ENCODE measurements at places on chromosomes 1 and 21. TPM values are rescaled to one million over a fixed set of nuclear protein-coding genes. Genes with fewer than 3 reads are reported as not detected.

The FAM131C gene
- total RNA-seq = 5.0 TPM

The ADPRS gene
- total RNA-seq = 26.9 TPM

The SIM2 gene
- total RNA-seq = 71.3 TPM

The MSH4 gene
- 0.41 TPM for total RNA-seq

The C1orf185 gene
- not detected for total RNA-seq

DNA sequence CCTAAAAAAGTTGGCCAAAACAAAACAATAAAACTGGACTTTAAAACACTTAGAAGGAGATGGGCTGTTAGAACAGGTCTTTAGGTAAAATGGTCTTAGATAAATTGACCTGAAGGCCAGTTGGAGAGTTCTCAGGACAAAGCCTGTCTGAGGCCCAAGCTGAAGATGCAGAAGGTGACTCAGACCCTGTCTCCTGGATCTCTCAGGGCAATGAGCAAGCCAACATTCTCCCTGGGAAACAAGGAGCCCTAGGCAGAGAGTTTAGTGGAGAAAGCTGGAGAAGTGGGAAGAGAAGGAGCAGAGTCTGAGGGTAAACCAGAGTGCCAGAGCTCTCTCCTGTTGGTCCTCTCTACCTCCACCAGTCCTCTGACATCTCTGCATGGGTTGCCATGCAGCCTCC is 70.1 kb downstream of the FCRL5 start:
- no peak overlapping the region for H3K27ac ChIP-seq
- no peaks in the 10 kb centered on the region for H3K27me3 ChIP-seq
- no peaks in the 10 kb centered on the region for H3K4me1 ChIP-seq
- H3K4me3 ChIP-seq = no peak overlapping the region
- no peaks in the 10 kb centered on the region for H3K36me3 ChIP-seq

DNA sequence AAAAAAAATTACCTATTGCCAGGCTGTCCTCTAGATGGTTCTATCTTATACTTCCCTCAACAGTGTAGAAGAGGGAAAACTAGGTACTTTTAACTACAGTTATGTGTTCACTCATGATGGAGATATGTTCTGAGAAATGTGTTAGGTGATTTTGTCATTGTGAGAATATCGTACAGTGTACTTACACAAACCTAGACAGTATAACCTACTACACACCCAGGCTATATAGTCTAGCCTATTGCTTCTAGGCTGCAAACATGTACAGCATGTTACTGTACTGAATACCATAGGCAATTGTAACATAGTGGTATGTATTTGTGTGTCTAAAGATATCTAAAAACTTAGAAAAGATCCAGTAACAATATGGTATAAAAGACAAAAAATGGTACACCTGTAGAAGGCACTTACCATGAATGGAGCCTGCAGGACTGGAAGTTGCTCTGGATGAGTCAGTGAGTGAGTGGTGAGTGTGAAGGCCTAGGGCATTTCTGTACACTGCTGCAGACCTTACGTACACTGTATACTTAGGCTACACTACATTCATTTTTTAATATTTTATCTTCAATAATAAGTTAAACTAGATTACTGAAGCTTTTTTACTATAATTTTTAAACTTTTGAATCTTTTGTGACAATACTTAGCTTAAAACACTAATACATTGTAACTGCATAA is 13.2 kb downstream of the MGST3 start:
- no peaks in the 10 kb centered on the region for H3K27me3 ChIP-seq
- no peak for DNase-seq
- no peak overlapping the region for H3K4me3 ChIP-seq
- peaks cover 26% of the 10 kb centered on the region for H3K4me1 ChIP-seq

DNA sequence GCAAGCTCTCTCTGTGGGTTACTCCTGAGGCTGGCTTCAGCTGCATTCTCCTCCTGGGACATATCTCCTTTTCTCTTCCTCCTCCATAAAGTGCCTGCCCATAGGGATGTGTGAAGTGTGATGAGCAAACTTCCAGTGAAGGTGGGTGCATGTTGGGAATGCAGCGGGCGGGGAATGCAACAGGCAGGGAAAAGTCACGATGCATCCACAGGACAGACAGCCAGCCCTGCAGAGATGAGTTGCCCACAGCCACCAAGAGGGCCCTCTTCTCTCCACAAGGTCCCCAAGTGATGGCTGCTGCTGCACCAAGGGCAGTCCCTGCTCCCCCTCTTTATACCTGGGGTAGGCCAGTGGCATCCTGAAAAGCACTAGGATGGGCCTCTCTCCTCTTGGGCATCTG is 33.6 kb upstream of the RNF187 start:
- H3K36me3 ChIP-seq = no peaks in the 10 kb centered on the region
- no peaks in the 10 kb centered on the region for H3K27me3 ChIP-seq
- H3K27ac ChIP-seq = no peak overlapping the region
- DNase-seq = no peak
- no peak overlapping the region for H3K4me3 ChIP-seq

DNA sequence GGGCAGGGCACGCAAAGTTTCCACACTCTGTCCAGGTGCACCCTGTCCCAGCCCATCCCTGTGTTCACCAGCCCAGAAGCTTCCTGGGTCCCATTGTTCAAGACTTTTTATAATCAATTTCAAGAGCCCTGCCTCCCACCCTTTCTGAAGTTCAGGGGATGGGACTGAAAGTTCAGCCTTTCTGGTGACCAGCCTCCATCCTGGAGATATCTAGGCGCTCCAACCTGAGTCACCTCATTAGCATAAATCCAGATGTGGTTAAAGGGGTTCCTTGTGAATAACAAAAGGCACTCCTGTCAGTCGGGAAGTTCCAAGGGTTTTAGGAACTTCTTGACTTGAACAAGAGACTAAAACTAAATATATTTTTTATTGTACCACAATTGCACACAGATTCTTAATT is 48.4 kb upstream of the RAP1A start:
- H3K27ac ChIP-seq = no peak overlapping the region
- H3K4me3 ChIP-seq = no peak overlapping the region
- peaks cover 4% of the 10 kb centered on the region for H3K4me1 ChIP-seq
- no peaks in the 10 kb centered on the region for H3K36me3 ChIP-seq
- no peaks in the 10 kb centered on the region for H3K27me3 ChIP-seq

DNA sequence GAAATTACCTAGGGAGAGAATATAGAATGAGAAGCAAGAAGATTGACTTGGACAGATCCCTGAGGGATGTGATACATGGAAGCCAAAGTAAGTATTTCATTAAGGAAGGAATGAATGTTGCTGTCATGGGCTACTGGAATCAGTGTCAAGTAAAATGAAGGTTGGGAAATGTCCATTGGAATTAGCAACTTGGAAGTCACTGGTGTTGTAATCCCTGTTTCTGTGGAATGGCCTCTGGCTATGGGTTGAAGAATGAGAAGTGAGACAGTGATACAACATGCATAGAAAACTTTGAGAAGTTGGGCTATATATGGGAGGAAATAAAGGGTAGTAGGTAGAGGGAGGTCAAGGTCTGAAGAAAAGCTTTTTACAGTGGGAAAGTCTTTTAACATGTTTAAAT is 54.7 kb downstream of the CCDC18 start:
- H3K36me3 ChIP-seq = no peaks in the 10 kb centered on the region
- no peak overlapping the region for H3K27ac ChIP-seq
- no peak overlapping the region for H3K4me3 ChIP-seq
- DNase-seq = no peak
- H3K4me1 ChIP-seq = no peaks in the 10 kb centered on the region

DNA sequence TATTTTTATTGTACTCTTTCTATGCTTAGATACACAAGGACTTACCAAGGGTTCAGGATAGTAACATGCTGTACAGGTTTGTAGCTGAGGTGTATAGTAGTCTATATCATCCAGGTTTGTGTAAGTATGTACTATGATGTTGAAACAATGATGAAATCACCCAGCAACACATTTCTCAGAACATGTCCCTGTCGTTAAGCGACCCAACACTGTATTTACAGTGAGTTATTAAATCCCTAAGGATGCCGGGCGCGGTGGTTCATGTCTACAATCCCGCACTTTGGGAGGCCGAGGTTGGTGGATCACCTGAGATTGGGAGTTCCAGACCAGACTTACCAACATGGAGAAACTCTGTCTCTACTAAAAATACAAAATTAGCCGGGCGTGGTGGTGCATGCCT is 21.6 kb upstream of the RCOR3 start:
- no peaks in the 10 kb centered on the region for H3K27me3 ChIP-seq
- no peaks in the 10 kb centered on the region for H3K4me1 ChIP-seq
- no peak for DNase-seq
- no peak overlapping the region for H3K27ac ChIP-seq
